ENCODE measurements at places on chromosomes 7 and 10.

- DNase-seq: no peak
Observed at GRCh38 chr10:44458671-44459413, 73.9 kb upstream of the CXCL12 start.

DNA sequence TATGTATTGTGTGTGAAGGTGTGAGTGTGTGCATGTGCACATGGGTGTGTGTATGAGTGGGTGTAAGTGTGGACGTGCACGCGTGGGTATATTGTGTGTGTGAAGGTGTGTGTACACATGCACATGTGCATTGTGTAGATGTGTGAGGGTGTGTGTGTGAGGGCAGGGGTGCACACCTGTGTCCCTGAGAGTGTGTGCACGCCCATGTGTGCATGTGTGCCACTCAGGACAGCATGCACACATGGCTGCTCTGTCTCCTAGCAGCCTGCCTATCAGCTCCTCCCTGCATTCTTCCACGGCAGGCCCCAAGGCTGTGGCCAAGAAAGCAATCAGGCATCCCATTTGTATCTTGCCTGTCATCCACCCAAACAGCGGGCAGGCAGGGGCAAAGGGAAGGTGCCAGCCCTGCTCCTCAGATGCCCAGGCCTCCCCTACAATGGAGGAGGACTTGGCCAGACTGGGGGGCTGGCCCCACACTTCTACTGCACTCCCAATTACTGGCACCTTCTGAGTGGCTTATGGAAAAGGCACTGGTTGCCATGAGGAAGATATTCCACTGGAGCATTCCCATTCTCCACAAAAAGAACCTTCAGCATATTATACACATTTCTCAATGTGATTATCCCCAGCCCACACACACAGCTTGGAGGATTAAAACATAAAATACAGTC lies 380.4 kb upstream of the ZMIZ1 start:
- DNase-seq: no peak

DNA sequence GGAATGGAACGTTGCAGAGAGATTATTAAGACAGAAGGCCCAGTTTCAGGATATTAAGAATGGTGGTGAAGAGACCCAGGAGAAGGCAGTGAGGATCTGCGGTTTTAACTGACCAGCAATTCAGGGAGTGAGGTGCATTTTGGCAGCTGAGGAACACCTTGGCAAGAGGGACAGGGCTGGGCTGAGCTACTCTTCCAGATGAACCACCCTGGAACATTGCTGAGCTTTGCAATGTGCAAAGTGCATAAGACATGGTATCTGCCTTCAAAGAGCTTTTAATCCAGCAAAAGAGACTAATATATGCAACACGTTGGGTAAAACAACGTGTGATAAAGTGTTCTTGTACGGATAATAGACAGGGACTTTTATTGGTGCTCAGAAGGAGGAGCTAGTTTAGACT lies 181.0 kb upstream of the AGK start:
- DNase-seq: no peak

GRCh38 chr7:142301299-142301698 lies 43.4 kb upstream of the PRSS58 start:
- DNase-seq: peak; percentile 18

- no peak for DNase-seq
Observed at GRCh38 chr10:126092366-126093215, 196.2 kb downstream of the FANK1 start.

DNA sequence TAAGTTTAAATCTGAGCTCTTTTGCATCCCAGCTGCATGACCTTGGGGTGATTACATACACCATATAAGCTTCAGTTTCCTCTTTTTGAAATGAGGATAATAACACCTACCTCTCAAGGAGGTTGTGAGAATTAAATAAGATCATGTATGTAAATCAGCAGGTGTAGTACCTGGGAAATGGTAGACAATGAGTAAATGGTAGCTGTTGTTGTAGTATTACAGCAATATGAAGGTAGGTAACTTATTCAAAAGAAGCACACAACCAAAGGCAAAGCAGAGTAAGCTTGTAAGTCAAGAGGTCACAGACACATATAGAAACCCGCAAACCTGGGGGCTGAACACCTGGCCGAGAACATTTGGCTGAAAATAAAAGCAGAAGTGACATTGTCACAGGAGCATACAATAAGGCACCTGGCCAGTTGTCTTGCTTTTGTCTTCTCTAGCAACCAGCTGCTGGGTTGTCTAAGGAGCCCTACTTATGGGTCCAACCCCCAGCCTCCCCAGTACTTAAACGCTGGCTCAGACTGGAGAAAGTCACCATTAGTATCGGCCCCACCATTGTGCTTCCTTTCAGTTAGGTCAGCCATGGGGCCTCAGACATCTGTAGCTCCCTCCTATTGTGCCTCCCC lies 203.6 kb upstream of the MKLN1 start:
- DNase-seq: no peak

DNA sequence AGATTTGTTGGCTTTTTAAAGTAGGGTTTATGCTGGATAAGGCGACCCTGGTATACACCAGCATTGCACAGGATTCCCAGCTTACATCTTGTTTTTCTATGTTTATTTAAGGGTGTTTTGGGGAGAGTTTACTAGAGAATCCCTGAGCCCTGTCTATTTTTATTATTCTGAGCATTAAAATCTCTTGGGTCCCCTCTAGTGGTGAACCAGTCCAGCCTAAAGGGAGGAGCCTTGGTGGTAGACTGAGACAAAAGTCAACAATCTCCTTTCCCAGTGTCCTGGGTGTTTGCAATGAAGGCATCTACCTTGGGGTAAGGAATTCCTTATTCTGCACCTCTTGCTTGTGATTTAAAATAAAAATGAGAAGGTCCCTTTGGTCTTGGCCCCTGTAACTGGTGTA lies 38.2 kb downstream of the ANTXRL start:
- no peak for DNase-seq

GRCh38 chr7:55382251-55382650 lies 17.1 kb downstream of the LANCL2 start:
- DNase-seq: no peak

DNA sequence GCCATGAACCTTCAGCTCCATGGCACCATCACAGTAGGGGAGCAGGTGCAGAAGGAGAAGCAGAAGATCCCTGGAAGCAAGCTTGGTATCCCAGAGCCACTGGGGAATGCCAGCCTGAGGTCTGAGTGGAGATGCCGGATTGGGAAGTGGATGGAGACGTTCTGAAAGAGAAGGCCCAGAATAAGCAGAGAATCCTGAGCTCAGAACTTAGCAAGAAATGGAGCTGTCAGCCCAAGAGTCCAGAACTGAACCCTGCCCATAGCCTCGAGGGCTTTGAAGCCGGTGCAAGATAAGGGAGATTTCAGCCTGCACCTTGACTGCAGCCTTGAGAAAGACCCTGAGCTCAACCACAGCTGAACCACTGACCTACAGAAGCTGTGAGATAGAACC lies 13.9 kb upstream of the GDF10 start:
- DNase-seq: no peak

DNA sequence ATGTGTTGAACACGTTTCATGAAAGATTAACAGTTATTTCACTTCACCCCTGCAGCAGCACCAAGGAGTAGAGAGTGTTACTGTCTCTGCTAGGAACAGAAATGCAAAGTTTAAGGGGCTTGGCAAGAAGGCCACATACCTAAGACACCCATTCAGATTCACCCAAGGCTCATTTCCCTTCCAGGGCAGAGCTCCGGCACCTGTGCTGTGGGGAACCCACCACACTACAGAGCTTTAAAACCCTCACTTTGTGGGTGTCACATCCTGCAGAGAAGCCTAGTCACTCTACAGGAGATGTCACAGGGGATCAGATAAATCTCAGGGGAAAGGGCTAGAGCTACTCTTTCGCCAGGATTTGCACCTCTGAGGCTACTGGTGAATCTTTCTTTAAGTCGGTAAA lies 176.1 kb upstream of the KLF6 start:
- DNase-seq: no peak

- no peak for DNase-seq
Observed at GRCh38 chr7:143408686-143409561, at the start of gene EPHA1. EPHA1 (minus strand) TSS chr7:143408856; CDS start chr7:143408805, 51 bp downstream.

DNA sequence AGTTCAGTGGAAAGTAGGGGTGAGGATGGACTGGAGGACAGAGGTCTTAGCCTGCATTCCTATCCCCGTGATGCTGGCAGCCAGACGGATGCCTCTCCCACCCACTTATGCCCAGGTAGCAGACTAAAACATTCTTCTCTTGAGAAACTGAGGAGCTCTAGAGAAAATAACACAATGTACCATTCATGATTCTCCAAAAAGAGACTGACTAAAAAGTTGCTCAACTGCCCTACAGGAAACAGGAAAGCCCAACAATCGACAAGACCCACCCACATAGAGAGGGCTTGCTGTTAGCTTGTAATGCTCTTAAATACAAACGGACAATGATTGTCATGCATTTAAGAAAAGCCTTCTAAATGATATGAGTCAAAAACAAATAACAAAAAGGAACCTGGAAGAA lies 33.2 kb upstream of the PDE1C start:
- no peak for DNase-seq

- no peak for DNase-seq
Observed at GRCh38 chr10:83908506-83908905, 230.8 kb upstream of the GHITM start.

DNA sequence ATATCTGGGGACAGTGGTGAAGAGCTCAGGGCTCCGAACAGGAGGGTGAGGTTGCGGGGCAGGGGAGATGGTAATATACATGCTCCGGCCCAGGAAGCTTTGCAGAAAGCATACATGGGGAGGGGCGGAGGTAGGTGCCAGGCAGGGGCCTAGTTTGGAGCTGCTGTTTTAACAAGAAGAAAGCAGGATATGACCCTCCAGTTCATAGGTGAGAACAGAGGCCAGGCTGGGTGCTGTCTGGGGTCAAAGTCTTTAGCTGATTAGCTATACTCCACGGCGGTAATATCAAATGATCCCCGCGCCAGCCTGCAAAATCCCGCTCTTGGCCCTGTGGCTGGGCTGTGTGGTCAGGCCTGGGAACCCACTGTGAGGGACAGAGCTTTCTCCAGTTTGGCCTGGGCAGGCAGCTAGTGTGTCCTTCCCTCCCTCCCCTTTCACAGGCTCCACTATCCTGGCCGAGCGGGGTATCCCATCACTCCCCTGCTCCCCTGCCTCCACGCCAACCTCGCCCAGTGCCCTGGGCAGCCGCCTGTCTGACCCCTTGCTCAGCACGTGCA lies 95.6 kb downstream of the NEURL1 start:
- no peak for DNase-seq

DNA sequence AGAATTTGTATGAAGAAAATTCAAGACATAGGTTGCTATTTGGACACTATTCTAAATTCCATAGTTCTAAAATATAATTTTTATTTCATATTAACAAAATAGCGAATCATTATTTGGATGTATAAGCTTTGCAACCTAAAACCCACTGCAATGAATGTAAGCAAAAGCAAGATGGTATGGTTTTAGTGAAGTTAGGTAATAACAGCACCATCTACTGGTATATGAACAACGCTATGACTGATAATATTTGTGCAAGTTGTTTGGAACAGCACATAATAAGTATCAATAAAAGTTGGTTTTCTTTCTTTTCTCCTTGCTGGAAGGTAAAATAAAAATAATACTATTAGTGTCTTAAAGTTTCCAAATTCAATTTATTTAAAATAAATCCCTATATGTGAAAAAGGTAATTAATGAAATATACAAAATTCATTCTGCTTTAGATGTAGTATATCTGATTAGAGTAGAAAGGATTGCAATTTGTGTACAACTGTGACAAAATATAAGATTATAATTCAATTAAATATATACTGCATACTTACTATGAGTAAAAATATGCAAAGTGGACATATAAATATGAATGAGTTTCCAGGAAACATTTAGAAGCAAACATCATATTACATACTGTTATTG lies 79.0 kb upstream of the LSM8 start:
- peak; percentile 3 for DNase-seq

DNA sequence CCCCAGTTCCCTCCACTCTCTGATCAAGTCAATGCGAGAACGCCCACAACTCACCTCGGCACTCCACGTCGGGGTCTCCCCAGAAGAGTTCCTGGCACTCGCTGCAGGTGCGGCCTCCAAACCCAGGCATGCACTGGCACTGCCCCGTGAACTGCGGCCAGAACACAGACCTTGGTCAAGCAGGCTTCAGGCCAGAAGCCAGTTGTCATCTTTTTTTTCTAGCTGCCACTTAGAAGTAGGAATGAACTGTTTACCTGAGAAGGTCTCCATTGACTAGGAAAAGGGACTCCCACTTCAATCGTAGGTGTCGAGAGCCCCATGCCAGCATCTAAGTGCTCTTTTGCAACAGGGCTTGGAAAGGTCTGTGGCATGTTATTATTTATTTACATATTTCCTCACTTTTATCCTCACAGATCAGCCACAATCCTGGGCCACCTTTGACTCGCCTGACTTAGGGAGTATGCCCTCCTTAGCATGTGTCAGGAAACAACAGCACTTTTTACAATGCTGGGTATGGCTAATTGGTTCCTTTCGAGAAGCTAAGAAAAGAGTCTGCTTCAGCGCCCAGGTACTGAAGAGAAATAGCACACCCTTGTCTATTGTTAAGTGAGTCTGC lies 51.7 kb downstream of the LAMB1 start:
- DNase-seq: no peak

DNA sequence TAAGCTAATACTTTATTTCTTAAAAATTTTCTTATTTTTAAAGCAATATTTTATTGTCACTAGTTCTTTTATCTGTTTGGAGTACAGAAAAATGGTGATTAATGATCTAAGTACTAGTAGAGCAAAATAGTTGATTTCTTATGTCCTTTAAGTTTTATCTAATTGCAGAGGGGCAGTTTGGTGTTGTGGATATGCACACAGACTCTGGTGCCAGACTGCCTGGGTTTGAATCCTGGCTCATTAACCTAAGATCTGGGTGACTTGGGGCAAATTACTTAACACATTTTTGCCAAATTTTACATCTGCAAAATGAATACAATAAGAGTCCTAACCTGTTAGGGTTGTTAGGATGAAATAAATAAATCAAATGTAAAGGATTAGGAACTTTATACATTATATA lies 10.7 kb upstream of the PRPS1L1 start:
- DNase-seq: no peak

DNA sequence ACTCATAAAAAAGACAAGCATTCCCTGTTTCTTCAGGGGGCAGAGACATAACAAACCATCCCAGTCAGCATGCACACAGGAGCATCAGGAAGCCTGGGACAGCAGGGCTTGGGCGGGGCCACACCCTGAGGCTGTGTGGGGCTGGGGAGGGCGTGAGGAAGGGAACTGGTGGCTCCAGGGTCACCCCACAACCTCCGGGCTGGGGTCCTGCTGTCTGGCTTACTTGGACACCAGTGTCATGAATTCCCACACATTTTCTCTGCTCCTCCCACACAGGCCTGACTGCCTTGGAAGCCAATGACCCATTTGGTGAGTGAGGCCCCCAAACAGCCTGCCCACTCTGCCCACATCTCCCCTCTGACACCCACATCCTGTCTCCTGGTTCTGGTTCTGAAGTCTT lies 2.8 kb downstream of the FXYD4 start:
- no peak for DNase-seq
